Left ventricle myocardium inferior (tissue), 1 donor: ENCODE measurements at places on chromosomes 7 and 10.

DNA sequence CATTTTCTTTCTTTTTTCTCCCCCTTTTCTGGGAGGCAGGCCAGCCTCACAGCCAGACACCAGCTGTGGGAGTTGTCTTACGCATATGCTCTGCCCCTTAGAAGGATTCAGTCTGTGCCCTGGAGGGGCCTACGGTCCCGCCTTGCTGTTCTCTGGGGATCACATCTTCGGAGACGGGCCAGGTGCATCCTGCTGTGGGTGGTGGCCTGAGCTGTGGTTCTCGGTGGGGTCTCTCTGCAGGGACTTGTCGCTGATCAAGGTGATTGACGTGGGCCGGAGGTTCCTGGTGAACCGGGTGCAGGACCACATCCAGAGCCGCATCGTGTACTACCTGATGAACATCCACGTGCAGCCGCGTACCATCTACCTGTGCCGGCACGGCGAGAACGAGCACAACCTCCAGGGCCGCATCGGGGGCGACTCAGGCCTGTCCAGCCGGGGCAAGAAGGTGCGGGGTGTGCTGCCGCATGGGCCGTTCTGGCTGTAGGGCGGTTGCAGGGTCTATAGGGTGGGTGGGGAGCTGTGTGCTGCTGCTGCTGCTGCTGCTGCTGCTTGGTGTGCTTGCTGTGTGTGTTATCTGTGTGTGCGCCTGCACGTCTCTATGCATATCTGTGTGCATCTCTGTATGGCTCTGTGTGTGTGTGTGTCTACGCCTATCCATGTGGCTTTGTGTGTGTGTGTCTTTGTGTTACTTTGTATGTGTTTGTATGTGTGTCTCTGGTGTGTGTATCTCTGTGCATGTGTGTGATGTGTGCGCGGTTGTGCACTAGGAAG is 17.9 kb downstream of the PFKFB3 start:
- no peak for DNase-seq

DNA sequence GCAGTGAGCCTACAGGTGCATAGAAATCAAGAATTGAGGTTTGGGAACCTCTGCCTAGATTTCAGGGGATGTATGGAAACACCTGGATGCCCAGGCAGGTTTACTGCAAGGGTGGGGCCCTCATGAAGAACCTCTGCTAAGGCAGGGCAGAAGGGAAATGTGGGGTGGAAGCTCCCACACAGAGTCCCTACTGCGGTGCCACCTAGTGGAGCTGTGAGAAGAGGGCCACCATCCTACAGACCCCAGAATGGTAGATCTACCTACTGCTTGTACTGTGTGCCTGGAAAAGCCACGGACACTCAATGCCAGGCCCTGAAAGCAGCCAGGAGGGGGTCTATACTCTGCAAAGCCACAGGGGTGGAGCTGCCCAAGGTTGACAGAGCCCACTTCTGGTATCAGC is 533.5 kb downstream of the GPAM start:
- DNase-seq: no peak

- peak; percentile 37 for DNase-seq
Observed at GRCh38 chr10:5902511-5903274, 12.7 kb downstream of the FBH1 start.

DNA sequence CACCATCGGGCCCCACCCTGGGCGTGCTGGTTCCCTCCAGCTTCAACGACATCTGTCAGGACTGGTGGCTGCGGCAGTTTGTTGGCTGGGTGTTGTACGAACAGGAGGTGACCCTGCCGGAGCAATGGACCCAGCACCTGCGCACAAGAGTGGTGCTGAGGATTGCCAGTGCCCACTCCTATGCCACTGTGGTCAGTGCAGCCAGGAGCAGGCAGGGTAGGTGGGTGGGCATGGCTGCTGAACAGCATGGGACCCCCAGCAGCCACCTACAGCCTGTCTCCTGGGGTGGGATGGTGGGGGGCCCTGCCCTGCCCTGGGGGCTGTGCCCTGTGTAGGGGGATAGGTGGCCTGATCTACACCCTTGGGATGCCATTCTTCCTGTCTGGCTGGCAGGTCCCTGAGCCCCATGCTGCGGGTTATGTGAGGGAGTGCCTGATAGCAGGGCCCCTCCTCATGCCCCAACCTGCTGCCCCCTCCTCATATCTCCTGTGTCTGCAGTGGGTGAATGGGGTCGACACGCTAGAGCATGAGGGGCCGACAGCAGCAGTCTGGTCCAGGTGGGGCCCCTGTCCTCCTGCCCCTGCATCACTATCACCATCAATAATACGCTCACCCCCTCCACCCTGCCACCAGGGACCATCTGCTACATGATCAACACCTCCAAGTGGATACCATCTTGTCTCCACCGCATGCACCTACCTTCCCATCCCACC is 56.9 kb downstream of the ZNF727 start:
- DNase-seq: no peak

GRCh38 chr7:150717814-150718420 is 1.5 kb downstream of the GIMAP1 start:
- no peak for DNase-seq

GRCh38 chr7:156667110-156667426 is 26.5 kb downstream of the RNF32 start:
- DNase-seq: no peak

- no peak for DNase-seq
Observed at GRCh38 chr7:45402480-45403218, 171.5 kb upstream of the ADCY1 start.

DNA sequence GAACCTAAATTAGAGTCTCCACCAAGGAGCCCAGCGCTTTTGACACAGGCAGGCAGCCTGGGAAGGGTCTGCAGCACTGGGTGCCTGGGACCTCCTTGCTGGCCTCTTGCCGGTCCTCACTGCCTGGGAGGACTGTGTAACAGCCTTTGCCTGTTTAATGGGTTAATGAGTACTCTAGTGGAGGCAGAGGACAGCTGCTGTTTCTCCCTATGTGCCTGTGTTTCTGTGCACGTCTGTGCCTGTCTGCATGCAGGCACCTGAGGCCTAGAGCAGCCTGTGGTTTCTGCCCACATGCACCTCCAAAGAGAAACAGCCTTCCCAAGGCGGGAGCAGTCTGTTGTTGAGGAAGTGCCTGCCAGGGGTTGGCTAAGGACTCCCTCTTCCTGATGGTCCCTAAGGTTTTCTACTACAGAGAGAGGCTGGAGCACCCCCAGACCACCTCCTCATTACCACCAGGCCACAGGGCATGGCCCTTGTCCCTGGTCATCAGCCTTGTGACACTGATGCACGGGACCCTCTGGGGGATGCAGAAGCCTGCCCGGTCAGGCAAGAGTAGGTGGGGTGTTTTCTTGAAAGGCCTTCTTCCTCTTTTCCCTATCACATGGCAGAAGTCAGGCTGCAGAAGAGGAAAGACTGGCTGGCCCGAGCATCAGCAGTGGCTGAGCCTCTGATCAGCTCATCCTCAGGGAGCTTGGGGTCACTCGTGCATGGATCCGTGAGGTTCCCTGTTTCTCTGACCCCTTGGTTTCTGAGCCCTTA is 14.2 kb downstream of the SLC29A3 start:
- no peak for DNase-seq

- no peak for DNase-seq
Observed at GRCh38 chr10:12875100-12875499, 126.4 kb downstream of the CCDC3 start.

GRCh38 chr10:110817614-110818013 is 54.1 kb upstream of the PDCD4 start:
- no peak for DNase-seq

- DNase-seq: no peak
Observed at GRCh38 chr7:273327-273726, 16.6 kb upstream of the FOXL3 start.

DNA sequence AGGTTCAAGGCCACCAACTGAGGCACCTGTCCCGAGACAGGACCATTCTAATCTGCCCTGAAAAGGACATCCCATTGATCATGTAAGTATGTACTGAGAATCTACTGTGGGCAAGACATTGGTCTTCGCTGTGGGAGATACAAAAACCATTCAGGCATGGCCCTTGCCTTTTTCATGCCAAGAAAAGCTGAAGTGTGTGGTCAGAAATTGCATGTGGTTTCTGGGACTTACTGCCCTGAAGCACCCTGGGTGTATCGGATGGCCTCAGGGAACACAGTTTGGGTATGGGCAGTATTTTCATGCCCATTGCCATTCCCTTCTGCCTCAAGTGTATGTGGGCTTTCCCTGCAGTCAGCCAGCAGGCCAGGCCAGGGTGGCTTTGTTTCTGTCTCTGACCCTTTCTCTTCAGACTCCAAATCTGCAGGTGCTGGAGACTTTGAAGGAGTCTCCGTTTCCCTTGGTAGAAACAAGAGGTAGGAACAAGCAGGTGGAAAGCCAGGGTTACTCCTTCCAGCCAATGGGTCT is 285.7 kb downstream of the ZEB1 start:
- DNase-seq: no peak

GRCh38 chr7:38507384-38507783 is 123.8 kb downstream of the AMPH start:
- DNase-seq: no peak

DNA sequence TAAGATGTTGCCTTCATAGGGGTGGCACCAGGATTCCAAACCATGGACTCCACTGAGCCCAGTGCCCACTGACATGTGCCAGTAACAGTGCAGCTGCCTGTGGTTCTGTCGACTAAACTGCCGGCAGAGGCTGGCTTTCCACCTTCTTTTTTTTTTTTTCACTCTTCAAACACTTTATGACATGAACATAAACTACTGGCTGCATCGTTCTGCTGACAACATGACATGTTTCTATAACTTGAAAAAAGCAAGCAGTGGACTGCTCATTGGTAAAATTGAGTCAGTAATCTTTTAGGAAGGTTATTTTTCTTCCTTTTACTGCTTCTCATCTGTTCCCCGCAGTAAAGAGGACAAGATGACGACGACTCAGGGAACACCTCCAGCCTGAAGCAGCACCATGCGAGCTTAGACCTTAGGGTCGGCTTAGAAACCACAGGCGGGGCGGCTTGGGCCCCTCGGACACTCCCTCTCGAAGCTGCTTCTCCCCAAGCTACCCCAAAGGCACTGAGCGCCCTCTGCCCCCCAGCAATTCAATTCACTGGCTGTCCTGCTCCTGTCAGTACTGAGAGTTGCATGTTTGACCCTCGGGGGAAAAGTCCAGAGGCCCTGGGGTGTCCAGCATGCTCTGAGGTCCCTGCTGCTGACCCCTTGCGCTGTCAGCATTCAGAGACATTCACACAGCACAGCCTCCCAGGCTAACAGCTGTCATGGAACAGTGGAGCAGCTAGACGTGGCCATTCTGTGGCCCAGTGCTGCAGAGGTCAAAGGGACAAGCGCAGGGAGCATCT is 112.5 kb downstream of the EGFR start:
- no peak for DNase-seq

DNA sequence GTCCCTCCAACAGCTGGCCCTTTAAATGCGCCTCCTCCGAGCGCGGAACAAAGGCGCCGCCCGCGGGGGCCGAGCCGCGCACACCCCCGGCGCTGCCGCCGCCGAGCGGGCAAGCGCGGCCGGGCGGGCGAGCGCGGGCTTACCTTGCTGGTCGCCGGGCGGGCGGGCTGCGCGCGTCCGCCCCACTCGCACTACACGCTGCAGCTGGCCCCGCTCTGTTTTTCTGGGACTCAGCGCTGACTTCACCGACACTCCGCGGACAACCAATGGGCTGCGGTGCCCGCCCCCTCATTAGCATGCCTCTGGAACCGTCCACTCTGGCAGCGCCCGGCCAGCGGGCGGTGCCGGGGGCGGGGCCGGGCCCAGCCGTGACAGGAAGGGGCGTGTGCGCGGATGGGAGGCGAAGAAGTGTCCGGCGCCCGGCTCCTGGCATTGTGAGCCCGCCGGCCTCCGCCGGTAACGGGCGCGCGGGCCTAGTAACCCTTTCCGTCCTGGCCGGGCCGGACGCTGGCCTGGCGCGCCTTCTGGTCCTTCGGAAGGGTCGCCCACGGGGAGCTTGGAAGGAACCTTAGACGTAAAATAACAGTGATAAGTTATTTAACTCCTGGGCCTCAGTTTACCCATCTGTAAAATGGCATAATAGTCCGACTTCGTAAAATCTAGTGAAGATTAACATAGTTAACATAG is at the start of gene SORBS1:
Gene SORBS1, minus strand, starts transcription at position 195 of the 687 bp plus-strand sequence. CDS start 120,236 bp downstream, outside the sequence.
- peak; percentile 96 for DNase-seq

GRCh38 chr7:95845007-95845406 is 72.7 kb downstream of the DYNC1I1 start:
- no peak for DNase-seq

DNA sequence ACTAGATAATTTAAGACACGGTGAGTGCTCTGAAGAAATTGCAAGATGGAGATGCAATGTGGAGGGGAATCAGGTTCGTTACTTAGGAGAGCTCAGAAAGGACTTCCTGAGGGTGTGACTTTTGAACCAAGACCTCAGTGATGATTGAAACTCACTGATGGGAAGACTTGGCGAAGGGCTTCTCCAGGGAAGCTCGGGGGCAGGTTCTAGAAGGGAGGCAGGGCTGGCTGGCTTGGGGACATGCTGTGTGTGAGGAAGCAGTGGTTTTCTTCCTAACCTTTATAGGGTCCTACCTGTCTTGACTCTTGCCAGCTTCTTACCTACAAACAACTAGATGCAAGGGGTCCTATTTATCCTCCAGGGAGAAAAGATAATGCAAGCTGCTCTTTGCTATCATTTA is 637.9 kb downstream of the ACTR3B start:
- no peak for DNase-seq

GRCh38 chr10:42937649-42938180 is 139.2 kb upstream of the RET start:
- no peak for DNase-seq

GRCh38 chr7:28243861-28244260 is 63.3 kb upstream of the JAZF1 start:
- no peak for DNase-seq

GRCh38 chr7:66466081-66466600 is 162.5 kb upstream of the KCTD7 start:
- DNase-seq: no peak

GRCh38 chr7:44645254-44645653 is 38.8 kb downstream of the OGDH start:
- DNase-seq: no peak

DNA sequence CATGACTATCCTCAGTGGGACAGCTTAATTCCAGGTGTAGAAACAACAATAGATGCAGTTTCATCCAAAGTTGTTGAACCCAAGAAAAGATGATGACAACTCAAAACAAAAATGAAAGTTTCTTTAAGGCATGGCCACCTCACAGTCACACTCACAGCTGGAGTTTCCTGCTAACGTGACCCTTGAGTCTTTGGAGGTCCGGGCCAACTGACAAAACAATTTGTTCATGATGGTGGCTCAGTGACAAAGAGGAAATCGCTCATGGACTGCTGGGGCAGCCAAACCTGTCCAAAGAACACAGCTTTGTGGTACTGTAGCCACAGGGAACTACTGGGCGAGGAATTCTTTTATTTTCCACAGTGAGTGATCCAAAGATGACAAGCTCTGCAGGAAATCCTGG is 96.0 kb upstream of the JCAD start:
- DNase-seq: no peak

DNA sequence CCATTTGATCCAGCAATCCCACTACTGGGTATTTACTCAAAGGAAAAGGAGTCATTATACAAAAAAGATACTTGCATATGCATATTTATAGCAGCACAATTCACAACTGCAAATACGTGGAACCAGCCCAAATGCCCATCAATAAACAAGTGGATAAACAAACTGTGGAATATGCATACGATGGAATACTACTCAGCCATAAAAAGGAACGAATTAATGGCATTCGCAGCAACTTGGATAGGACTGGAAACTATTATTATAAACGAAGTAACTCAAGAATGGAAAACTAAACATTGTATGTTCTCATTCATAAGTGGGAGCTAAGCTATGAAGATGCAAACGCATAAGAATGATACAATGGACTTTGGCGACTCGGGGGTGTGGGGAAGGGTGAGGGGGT is 108.6 kb downstream of the MICU1 start:
- no peak for DNase-seq
